Mesothelial cell of epicardium (in vitro differentiated cells): ENCODE measurements at places on chromosomes 2 and 18. TPM values are rescaled to one million over a fixed set of nuclear protein-coding genes. Genes with fewer than 3 reads are reported as not detected.
A peak's percentile ranks its signal among the peaks of the same experiment; 100 is the strongest.

DNA sequence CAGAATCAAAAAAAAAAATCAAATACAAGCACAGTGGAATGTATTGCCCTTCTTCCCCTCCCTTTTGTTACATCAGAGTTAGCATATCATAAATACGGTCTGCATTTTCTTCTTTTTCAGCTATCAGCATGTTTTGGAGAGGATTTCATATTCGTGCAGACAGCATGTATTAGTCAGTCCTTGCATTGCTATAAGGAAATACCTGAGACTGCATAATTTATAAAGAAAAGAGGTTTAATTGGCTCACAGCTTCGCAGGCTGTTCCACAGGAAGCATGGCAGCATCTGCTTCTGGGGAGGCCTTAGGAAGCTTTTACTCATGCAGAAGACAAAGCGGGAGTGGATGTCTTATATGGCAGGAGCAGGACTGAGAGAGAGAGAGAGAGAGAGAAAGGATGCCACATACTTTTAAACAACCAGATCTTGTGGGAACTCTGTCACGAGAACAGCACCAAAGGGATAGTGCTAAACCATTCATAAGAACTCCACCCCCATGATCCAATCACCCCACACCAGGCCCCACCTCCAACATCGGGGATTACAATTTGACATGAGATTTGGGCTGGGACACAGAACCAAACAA is 8.9 kb downstream of the IL1B start:
- H3K27me3 ChIP-seq, result peaks cover 2% of the 10 kb centered on the region
- no peak overlapping the region for H3K4me3 ChIP-seq
- no peaks in the 10 kb centered on the region for H3K36me3 ChIP-seq
- DNase-seq, result no peak

DNA sequence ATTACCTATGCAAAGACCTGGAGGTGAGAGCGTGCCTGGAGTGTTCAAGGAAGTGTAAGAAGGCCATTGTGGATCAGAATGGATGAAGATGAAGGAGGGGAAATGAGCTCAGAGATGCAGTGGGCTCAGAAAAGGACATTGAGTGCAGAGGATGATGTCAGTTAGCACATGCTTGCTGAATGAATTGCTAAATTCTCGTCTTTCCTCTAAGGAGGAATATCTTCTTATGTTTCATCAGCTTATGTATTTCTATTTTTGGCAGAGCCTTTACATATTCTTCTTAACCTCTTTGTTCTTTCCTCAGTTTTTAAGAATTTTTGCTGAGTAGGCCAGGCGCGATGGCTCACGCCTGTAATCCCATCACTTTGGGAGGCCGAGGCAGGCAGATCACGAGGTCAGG is 30.9 kb downstream of the FAM171B start:
- H3K27me3 ChIP-seq, result no peaks in the 10 kb centered on the region
- no peaks in the 10 kb centered on the region for H3K4me1 ChIP-seq
- H3K4me3 ChIP-seq, result no peak overlapping the region
- no peak overlapping the region for H3K27ac ChIP-seq

The GPR55 gene
- total RNA-seq, result not detected in 3 replicates

The CNDP1 gene
- 0.40 to 0.75 TPM (median 0.41 TPM) in 3 replicates for total RNA-seq

The BMP10 gene
- 0.13 TPM in 1 of 3 replicates, not detected in the others for total RNA-seq

The CFAP221 gene
- total RNA-seq, result 3.5 to 4.6 TPM (median 4.5 TPM) in 3 replicates

DNA sequence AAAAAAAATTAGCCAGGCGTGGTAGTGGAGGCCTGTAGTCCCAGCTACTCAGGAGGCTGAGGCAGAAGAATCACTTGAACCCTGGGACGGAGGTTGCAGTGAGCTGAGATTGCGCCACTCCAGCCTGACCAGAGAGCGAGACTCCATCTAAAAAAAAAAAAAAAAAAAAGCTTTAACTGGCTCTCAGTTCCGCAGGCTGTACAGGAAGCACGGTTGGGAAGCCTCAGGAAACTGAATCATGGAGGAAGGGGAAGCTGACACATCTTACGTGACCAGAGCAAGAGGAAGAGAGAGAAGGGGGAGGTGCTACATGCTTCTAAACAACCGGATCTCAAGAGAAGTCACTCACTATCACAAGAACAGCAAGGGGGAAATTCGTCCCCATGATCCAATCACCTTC is 505.6 kb upstream of the SLC8A1 start:
- no peak overlapping the region for H3K4me3 ChIP-seq
- H3K27ac ChIP-seq, result no peak overlapping the region
- H3K27me3 ChIP-seq, result no peaks in the 10 kb centered on the region

- no peak for DNase-seq
- H3K36me3 ChIP-seq, result no peaks in the 10 kb centered on the region
- no peak overlapping the region for H3K4me3 ChIP-seq
- H3K4me1 ChIP-seq, result no peaks in the 10 kb centered on the region
- H3K27me3 ChIP-seq, result no peaks in the 10 kb centered on the region
Measured at GRCh38 chr2:142796161-142796560, 81.3 kb upstream of the KYNU start.

The FABP1 gene
- total RNA-seq, result 1.0 to 3.8 TPM (median 2.7 TPM) in 3 replicates

DNA sequence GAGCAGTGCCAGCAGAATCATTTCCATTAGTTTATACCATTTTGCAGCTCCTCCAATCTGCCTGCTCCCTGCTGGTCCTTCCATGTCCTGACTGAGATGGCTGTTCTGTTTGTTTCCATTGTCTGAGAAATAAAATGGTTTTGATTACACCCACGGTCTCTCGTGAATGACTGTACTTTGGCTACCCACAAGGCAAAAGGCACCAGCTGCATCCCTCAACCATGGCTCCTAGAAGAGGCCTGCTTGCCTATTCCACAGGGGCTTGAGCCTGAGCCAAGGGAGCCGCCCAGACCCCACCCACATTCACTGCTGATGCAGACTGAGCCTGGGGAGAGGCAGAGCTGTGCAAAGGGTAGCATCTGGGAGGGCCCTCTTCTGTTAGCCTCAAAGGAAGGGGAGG is 31.2 kb downstream of the MARCHF4 start:
- peaks cover 47% of the 10 kb centered on the region for H3K27me3 ChIP-seq
- H3K4me1 ChIP-seq, result peaks cover 12% of the 10 kb centered on the region
- H3K36me3 ChIP-seq, result no peaks in the 10 kb centered on the region

DNA sequence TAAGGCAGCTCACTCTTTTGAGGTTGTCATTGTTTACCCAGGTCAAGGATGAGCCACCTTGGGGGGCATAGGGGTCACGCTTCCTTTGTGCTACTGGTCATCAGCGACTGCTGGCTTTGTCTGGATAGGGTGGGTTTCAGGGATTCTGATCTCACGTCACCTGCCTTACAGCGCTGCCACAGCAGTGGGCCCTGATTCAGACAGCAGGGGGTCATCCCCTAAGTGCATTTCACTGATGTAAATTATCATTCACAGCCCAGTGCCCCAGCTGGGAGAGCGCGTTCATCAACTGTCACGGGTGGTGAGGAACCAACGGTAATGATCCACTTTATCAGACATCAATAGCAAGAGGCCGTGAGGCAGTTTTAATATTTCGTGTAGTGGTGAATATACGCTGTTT is 291.2 kb downstream of the NEDD4L start:
- no peak for DNase-seq
- H3K27ac ChIP-seq, result peak overlapping the region; percentile 41
- H3K4me1 ChIP-seq, result peaks cover 47% of the 10 kb centered on the region
- peaks cover 37% of the 10 kb centered on the region for H3K36me3 ChIP-seq

GRCh38 chr18:49845629-49846360 is 32.5 kb upstream of the ACAA2 start:
- no peak for DNase-seq
- no peak overlapping the region for H3K27ac ChIP-seq
- H3K27me3 ChIP-seq, result no peaks in the 10 kb centered on the region
- H3K36me3 ChIP-seq, result no peaks in the 10 kb centered on the region
- peaks cover 3% of the 10 kb centered on the region for H3K4me1 ChIP-seq

DNA sequence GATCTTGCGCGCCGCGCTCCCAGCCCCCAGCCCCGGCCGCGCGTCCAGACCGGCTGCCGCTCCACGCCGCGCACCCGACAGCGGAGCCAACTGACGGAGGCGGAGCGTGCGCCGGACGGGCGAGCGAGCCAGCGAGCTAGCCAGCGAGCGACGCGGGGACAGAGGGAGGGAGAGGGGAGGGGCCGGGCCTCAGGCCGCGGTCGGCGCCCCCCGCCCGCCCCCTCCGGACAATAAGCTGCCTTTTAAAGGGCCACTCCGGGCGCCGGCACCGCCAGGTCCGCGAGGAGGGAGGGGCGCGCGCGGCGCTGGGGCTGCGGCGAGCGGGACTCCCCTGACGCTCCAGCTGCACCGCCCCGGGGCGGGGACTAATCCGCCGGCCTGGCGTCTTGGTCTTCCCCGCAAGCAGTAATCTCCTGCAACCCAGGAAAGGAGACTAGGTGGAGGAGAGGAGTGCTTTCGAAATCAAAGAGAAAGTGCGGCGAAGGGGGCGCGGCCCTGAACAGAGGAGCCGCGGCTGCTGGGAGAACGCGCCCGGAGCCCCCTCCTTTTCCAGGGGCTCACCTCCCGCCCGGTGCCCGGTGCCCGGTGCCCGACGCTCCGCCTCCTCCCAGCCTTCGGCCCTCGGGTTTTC is at the start of gene BIN1:
Gene BIN1, minus strand, starts transcription at position 164 of the 631 bp plus-strand sequence. CDS start 211 bp downstream, outside the sequence.
- H3K27ac ChIP-seq, result peak within 1 kb of the TSS; percentile 71
- H3K27me3 ChIP-seq, result peaks cover 11% of the 10 kb centered on the region
- peak within 1 kb of the TSS; percentile 81 for H3K4me3 ChIP-seq
- H3K4me1 ChIP-seq, result peaks cover 32% of the 10 kb centered on the region
- H3K36me3 ChIP-seq, result no peaks in the 10 kb centered on the region

GRCh38 chr2:217370391-217370790 is 510.5 kb upstream of the TNP1 start:
- H3K27me3 ChIP-seq, result no peaks in the 10 kb centered on the region
- H3K4me3 ChIP-seq, result no peak overlapping the region
- peaks cover 1% of the 10 kb centered on the region for H3K36me3 ChIP-seq
- H3K27ac ChIP-seq, result no peak overlapping the region

DNA sequence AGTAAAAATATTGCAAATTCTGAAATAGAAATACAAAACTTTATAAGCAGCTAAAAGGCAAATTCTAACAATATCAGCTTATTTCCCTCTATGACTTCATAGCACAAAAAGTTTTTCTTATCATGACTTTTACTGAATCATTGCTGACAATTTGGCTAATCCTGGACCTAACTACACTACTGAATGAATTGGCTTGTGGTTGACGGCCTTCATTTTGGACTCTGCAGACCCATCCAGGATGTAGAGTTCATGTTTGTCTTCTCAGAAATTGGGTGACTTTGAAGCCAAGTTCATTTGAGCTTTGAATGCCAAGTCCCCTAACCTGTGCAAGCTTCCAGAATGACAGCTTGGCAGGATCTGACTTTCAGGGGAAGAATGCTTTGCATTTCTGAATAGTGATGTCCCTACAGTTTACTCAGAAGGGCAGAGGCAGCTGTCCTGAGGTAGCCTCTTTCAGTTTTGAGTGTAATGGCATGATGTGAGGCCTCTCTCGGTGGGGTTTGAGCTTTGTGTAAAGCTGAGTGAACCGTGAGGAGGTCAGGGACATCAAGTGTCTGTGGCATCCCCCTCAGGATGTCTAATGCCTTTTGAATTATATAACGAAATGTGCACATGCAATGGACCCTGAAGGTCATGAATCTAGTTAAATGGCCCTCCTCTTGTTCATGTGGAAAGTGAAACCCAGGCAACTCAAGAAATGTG is 48.0 kb downstream of the EFEMP1 start:
- no peak for DNase-seq
- peaks cover 6% of the 10 kb centered on the region for H3K4me1 ChIP-seq
- no peak overlapping the region for H3K27ac ChIP-seq
- no peak overlapping the region for H3K4me3 ChIP-seq
- H3K27me3 ChIP-seq, result no peaks in the 10 kb centered on the region

- H3K4me1 ChIP-seq, result peaks cover 3% of the 10 kb centered on the region
- H3K4me3 ChIP-seq, result no peak overlapping the region
- no peak overlapping the region for H3K27ac ChIP-seq
- H3K36me3 ChIP-seq, result peaks cover 1% of the 10 kb centered on the region
- no peak for DNase-seq
Measured at GRCh38 chr18:63373161-63373560, 6.2 kb upstream of the KDSR start.

GRCh38 chr2:145759228-145759915 is 1239.5 kb upstream of the ZEB2 start:
- H3K4me3 ChIP-seq, result no peak overlapping the region
- peaks cover 8% of the 10 kb centered on the region for H3K4me1 ChIP-seq
- no peak overlapping the region for H3K27ac ChIP-seq

The IRS1 gene
- 57.9 to 66.2 TPM (median 64.2 TPM) in 3 replicates for total RNA-seq

DNA sequence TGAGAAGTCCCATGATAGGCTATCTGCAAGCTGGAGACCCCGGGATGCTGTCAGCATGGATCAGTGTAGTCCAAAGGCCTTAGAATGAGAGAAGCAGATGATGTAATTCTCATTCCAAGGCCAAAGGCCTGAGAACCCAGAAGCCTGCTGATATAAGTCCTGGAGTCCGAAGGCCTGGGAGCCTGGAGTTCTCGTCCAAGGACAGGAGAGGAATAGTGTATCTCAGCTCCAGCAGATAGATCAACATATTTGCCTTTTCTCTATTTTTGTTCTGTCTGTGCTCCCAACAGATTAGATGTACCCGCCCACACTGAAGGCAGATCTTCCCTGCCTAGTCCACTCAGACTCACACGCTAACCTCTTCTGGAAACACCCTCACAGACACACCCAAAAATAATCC is 454.9 kb upstream of the CHAC2 start:
- peaks cover 1% of the 10 kb centered on the region for H3K4me1 ChIP-seq
- DNase-seq, result no peak

- peaks cover 6% of the 10 kb centered on the region for H3K27me3 ChIP-seq
- no peaks in the 10 kb centered on the region for H3K36me3 ChIP-seq
- H3K4me3 ChIP-seq, result no peak overlapping the region
- no peak overlapping the region for H3K27ac ChIP-seq
Measured at GRCh38 chr2:238573065-238573778, 146.5 kb downstream of the ASB1 start.

- peaks cover 14% of the 10 kb centered on the region for H3K4me1 ChIP-seq
- no peak for DNase-seq
- H3K27ac ChIP-seq, result no peak overlapping the region
- H3K4me3 ChIP-seq, result no peak overlapping the region
- no peaks in the 10 kb centered on the region for H3K36me3 ChIP-seq
Measured at GRCh38 chr2:72864500-72864899, 22.7 kb upstream of the SPR start.

GRCh38 chr2:118148133-118148532 is 59.9 kb downstream of the INSIG2 start:
- no peak for DNase-seq
- H3K27ac ChIP-seq, result no peak overlapping the region
- peaks cover 4% of the 10 kb centered on the region for H3K4me1 ChIP-seq
- H3K36me3 ChIP-seq, result no peaks in the 10 kb centered on the region

DNA sequence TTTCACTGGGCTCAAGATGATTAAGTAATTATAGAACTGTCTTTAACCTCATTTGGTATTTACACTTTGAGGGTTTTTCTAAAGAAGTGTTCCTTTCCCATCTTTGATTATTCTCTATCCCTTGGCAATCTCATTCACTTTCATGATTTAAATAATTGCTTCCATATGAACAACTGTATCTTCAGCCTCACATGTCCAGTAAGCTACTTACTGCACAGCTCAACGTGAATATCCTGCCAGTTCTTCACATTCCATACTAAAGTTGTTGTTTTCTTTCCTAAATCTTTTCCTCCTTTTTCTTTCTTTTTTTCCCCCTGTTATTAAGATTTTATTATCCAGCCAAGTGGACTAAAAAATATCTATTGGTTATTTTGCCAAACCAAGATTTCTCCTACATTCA is 37.7 kb downstream of the ZC3H15 start:
- no peak for DNase-seq
- peaks cover 23% of the 10 kb centered on the region for H3K36me3 ChIP-seq
- H3K4me3 ChIP-seq, result no peak overlapping the region
- no peaks in the 10 kb centered on the region for H3K27me3 ChIP-seq

The CCDC178 gene
- 3.0 to 3.9 TPM (median 3.1 TPM) in 3 replicates for total RNA-seq

The PAX3 gene
- 0.25 to 0.41 TPM in 2 of 3 replicates, not detected in the other for total RNA-seq

GRCh38 chr2:213175673-213176247 is 24.3 kb upstream of the IKZF2 start:
- no peak for DNase-seq
- no peak overlapping the region for H3K4me3 ChIP-seq
- H3K27me3 ChIP-seq, result no peaks in the 10 kb centered on the region
- H3K27ac ChIP-seq, result no peak overlapping the region
- peaks cover 10% of the 10 kb centered on the region for H3K4me1 ChIP-seq
- peaks cover 9% of the 10 kb centered on the region for H3K36me3 ChIP-seq
